ENCODE measurements at places on chromosomes 1 and 21. TPM values are rescaled to one million over a fixed set of nuclear protein-coding genes. Genes with fewer than 3 reads are reported as not detected.
A peak's percentile ranks its signal among the peaks of the same experiment; 100 is the strongest.

DNA sequence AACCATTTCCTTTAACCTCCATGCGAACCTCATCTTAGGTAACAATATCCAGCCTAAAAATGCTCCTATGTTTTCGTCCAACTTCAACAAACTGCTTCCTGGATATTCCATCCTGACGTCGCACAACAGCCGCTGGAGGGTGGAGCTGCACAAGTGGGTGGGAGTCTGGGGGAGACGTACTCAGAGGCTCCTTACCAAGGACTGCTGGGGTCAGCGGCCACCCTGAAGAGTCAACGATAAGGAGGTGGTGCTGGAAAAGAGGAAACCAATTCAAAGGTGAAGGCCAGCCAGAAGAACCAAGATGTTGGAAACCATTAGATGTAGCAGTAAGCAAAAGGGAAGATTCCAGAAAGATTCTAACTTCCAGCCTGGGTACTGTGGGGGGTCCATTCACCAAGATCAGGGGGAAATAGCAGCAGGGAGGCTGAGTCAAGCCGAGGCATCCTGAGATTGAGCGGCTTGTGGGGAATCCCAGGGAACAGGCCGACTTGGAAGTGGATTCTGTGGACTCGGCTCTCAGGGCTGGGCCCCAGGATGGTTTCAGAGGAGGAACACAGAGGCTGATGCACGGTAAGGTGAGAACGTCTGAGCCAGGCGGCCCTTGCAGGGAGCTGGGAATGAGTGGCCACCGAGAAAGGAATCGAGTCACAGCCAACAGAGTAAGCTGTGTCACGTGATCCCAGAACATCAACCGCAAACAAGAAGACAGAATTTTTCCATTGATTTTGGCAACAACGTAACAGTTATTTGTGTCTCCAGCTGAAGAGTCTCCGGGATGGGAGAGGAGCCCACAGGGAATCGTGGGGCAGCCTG is 375.7 kb downstream of the NPHP4 start:
- DNase-seq, result no peak

DNA sequence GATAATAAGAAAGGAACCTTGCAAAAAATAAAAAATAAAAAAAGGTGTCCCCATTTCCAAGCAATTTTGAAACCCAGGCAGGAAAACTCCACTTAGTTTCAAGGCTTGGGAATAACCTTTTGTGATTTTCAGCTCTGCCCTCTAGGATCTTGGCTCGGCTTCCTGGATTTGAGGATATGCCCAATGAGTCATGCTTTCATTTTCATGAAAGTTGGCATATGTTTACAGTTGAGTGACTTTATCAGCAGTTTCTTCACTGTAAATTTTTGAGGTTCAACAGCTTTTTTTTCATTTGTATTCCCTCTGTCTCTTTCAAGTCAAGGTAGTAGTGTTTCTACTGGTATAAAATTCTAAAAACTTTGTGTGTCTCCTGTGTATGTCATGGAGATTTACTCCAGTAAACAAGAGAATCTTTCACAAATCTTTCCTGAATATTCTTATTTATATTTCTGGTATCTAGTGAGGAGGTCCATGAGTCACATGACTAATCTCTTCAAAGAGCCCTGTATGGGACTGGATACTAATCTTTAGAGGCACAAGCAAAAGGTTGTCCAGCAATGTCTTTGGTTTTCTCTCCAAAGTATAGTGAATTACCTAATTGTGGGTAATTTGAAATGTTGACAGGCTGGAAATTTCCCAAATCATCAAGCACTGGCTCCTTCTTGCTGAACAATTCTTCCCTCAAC is 335.3 kb downstream of the BRINP2 start:
- no peak for DNase-seq

GRCh38 chr1:110063781-110064180 is 6.7 kb downstream of the ALX3 start:
- DNase-seq, result no peak

DNA sequence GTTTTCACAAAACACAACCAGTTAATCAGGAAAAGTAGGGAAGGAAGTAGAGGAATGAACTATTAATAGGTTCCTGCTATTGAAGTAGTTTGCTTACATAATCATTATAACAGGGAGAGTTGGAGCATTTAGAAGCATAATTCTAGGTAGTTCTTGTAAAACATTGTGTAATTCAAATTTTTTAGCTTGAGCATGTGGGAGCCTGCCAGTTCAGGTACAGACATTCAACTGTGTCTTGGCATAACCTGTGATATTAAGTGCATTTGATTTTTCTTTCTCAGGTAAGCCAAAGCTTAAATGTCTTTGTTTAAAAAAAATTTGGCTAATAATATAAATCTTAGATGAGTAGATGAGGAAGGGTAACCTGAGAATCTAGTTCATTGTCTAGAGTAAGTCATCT is 3.4 kb downstream of the YTHDF2 start:
- peak; percentile 18 for DNase-seq

CRYBG2 gene
- polyA plus RNA-seq, result 2.0 TPM

- DNase-seq, result peak; percentile 75
Observed at GRCh38 chr21:42565886-42566523, 52.4 kb downstream of the SLC37A1 start.

DNA sequence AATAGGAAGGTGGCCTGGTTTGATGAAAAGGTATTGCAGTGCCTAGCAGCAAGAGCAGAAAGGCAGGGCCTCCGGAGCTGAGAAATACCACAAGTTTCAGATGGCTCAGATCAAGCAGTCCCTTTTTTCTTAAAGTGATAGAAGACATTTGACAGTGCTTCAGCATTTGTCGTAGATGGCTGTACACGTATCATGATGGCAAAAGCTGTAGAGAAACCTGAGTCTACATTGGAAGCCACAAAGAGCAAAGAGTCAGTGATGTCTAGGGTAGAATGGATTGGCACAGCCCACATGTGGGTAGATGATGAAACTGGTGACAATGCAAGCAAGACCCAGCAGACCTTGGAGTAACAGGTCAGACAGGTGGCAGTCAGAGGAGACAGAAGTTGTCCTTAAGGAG is 101.3 kb upstream of the ARTN start:
- no peak for DNase-seq

C8B gene
- polyA plus RNA-seq, result 0.09 TPM
